ENCODE measurements at places on chromosomes 1 and 21. TPM values are rescaled to one million over a fixed set of nuclear protein-coding genes. Genes with fewer than 3 reads are reported as not detected.

The BLACAT1 gene
- not detected for polyA plus RNA-seq

The MYCL gene
- polyA plus RNA-seq, result not detected

DNA sequence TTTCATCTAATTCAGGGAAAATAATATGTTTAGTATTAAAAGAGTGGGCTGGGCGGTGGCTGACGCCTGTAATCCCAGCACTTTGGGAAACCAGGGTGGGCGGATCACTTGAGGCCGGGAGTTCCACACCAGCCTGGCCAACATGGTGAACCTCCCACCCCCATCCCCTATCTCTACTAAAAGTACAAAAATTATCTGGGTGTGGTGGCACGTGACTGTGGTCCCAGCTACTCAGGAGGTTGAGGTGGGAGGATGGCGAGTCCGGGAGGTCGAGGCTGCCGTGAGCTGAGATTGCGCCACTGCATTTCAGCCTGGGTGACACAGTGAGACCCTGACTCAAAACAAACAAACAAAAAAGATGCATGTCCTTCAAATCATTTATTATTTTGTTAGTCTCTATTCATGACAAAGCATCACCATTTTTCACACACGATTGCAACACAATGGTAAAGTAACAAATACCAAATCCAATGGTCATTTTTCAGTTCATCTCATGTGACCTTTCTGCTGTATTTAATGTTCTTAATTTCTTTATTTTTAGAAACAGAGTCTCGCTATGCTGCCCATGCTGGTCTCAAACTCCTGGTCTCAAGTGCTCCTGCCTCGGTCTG lies 1.0 kb downstream of the MSH4 start:
- DNase-seq, result no peak

GRCh38 chr1:230577537-230577936 lies 64.7 kb upstream of the COG2 start:
- DNase-seq, result no peak

DNA sequence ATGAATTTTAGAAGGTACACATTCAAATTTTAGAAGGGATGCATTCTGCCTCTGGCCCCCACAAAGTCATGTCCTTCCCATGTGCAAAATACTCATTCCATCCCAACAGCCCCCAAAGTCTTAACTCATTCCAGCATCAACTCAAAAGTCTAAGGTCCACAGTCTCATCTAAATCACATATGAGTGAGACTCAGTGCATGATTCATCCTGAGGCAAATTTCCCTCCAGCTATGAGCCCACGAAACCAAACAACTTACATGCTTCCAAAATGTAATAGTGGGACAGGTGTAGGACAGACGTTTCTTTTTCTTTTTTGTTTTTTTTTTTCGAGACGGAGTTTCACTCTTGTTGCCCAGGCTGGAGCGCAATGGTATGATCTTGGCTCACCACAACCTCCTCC lies 12.5 kb upstream of the WNT2B start:
- DNase-seq, result no peak

- no peak for DNase-seq
Observed at GRCh38 chr1:201346987-201347386, 30.5 kb downstream of the TNNT2 start.

DNA sequence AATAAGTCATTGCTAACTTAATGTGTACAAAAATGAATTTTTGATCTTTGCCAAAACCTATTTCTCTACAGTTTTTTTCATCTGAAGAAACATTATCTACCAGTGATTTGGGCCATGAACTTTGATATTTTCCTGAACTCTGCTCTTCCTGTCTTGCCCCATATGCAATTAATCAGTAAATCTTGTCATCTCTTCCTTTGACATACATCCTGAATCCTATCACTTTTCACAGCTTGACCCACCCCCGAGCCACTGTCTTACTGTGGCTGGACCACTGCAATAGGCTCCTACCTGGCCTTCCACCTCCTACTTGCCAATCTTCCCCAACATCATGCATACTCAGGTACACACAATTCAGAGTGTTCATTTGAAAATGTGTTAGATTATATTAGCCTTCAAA lies 46.4 kb downstream of the RGS13 start:
- DNase-seq, result no peak

DNA sequence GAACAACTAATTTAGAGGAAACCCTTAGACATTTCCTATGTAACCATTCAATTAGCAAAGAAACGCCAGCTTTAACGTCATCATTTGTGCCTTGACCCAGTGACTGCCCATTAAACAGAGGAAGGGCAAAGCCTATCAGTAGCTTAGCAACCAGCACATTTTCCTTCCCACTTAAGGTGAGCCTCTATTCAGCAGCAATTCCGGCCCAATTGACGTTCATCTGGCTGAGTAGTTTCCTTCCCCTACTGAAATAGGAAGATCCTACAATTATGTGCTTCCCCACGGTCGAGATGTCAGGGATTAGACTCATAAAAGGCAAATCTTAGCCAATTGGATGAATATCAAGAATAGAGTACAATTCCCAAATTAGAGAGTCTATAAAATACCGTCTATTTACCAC lies 482.1 kb upstream of the ADAMTS5 start:
- no peak for DNase-seq

DNA sequence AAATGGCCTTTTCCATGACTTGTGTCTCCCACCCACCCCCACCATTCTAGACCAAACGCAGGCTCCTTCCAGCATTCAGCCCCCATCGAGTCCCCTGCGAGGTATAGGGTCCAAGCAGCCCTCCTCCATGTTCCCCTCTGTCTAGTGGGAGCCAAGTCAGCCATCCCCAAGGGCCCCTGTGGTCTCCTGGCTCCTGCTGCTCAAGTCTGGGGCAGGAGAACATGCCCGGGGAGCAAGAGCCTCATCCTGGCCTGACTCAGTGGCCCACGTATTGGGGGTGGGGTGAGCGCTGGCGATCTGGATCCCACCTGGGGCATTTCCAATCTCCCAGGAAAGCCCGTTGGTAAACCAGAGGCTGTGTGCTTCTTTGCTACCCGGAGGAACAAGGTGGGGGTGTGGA lies 4.1 kb upstream of the PRDM16 start:
- no peak for DNase-seq

DNA sequence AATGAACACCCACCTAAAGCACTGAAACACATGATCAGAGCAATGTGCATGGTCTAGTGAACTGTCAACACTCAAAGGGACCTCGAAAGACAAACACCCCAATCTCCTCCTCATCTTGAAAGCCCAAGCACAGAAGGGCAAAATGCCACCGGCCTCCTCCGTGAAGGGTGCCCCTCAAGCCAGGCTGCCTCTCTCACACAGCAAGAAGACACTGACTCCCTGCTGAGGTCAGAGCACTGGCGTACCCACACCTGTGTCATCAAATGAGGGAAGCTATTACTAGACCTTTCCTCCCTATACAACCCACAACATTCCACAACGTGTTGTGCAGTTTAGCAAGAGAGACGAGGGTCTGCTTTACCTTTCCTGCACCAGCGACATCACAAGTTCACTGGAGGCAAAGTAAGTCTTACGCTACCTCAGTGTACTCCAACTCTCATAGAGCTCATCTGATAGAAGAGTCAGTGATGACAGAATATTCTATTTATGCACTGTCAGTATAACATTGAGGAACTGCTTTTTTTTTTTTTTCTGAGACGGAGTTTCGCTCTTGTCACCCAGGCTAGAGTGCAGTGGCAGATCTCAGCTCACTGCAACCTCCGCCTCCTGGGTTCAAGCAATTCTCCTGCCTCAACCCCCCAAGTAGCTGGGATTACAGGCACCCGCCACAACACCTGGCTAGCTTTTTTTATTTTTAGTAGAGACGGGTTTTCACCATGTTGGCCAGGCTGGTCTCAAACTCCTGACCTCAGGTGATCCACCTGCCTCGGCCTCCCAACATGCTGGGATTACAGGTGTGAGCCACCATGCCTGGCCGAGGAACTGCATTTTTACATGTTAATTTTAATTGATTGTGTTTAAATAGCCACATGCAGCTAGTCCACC lies 3.3 kb downstream of the SH3BP5L start:
- DNase-seq, result no peak

DNA sequence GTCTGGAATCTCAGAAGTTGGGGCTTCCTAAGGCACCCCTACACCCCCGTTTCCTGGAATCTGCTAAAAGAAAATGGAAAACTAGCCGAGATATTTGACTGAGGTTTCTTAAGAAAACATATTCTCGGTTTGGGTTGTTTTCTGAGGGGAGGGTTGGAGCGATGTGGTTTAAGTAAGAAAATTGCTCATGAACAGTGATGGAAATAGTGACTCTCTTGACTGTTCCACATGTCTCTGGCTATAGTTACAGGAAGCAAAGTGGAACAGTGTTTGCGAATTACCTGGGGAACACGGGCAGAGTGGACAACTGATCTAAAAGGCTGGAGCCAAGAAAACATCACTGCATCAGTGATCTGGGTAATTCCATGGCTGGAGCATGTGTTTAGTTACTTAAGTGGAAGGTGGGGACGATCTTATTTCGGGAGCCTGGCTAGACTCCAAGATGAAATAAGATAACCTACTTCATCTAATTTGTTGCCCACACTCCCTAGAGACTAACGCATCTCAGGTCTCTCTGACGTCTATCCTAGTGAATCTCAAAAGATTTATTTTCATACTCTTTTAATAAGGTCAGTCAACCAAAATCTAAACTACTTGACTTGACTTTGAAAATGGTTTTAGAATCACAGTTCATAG lies 92.4 kb downstream of the KCNJ15 start:
- no peak for DNase-seq

- DNase-seq, result no peak
Observed at GRCh38 chr1:175857756-175858155, 114.4 kb upstream of the TNR start.
